NCI-H187 (cell line): ENCODE measurements at places on chromosomes 3 and 15.

GRCh38 chr3:194395778-194396538, 3.1 kb downstream of the GP5 start:
- DNase-seq, result no peak

GRCh38 chr3:105885256-105885655, 16.4 kb upstream of the CBLB start:
- no peak for DNase-seq

GRCh38 chr3:45333549-45333948, 54.8 kb upstream of the LARS2 start:
- no peak for DNase-seq

GRCh38 chr3:54714035-54714434, 213.8 kb downstream of the LRTM1 start:
- no peak for DNase-seq

- DNase-seq, result no peak
Observed at GRCh38 chr15:62257996-62258521, 93.0 kb upstream of the C2CD4B start.

DNA sequence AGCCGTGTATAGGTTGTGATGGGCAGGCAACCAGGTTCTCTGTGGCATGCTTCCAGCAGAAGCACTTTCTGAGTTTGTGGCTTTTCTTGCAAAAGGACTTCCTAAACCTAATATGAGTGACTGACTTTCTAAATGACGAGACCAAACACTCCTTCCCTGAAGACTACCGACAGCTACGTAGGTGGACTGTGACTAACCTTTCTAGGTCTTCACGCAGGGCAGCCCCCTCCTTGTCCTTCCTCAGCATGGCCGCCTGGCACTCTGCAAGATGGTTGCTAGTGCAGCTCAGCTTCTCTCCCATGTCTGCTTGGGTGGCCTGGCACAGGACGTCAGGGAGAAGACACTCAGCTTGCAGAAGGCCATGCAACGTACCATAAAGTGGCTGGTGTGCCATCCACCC, 20.9 kb downstream of the CXCR6 start:
- no peak for DNase-seq

DNA sequence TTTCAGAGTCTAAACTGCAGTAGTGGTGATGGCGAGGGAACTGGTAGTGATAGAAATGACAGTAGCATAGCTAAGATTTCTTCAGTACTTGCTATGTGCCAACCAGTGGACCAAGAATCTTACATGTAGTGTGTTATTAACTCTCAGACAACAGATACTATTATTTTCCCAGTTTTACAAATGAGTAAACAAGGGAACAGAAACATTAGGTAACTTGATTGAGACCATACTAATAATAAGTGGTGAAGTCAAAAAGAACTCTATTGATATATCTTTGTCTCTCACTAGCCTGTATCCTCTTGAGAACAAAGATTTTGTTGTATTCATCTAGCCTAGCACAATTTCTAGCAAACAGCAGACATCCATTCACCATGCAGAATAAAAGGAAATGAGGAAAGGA, 250.1 kb downstream of the ZBTB20 start:
- DNase-seq, result no peak

DNA sequence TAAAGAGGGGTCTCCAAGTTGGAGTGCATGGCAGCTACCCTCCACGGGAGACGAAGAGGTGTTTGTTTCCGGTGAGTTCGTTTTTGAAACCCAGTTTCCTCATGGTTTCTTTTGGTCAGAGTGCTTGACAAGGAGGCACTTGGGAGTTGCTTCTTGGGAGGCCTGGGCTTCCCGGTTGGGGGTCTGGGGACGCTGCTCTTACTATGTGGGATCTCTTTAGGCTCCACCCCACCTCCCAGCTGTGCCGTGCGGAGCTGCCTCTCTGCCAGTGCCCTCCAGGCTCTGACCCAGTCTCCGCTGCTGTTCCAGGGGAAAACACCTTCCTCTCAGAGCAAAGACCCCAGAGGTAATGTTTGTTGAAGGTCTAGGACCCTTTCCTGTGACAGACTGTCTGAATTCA, 29.6 kb downstream of the KIF7 start:
- DNase-seq, result no peak

DNA sequence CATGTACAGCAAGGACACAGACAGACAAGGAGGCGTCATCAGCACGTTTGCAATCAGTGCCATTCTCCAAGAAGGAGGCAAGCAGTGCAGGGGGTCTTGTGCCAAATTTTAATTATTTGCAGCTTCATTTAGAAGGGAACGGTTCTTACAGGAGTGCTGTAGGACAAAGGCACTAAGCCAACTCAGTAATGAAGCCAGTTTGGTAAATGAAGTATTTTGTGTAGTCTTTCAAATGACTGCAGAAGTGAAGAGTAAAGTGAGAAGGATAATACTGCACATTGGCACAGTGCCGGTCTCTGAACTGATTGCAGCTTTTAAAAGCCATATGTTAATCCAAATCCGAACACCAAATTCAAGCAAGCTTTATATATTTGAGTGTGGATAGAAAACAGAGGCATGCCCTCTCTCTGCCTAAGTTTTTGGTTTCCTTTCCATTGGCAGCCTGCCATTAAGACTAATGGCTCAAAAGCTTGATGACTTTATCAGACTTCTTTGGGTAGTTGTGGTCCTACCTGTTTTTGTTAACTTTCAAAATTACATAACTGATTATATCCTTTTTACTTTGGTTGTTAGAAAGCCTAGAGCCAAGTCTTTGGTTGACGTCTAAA, 101.3 kb downstream of the SENP2 start:
- no peak for DNase-seq

- no peak for DNase-seq
Observed at GRCh38 chr3:58647381-58648141, 19.0 kb downstream of the FAM3D start.

DNA sequence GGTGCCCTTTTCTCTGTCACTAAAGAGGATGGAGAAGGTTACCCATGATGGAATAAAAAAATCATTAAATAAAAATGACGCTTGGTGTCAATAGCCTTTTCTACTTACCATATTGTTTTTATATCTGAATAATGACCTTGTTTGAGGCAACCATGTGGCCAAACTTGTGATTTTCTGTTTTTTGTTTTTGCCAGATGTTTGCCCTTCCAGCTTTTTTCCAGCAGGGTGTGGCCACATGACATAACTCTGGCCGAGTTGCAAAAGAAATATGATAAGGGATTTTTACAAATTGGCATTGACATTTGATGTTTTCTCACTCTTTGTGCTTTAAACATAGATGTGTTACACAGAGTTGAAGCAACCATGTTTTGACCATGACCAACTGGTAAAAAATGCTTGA, 39.7 kb upstream of the EPHA3 start:
- DNase-seq, result no peak

DNA sequence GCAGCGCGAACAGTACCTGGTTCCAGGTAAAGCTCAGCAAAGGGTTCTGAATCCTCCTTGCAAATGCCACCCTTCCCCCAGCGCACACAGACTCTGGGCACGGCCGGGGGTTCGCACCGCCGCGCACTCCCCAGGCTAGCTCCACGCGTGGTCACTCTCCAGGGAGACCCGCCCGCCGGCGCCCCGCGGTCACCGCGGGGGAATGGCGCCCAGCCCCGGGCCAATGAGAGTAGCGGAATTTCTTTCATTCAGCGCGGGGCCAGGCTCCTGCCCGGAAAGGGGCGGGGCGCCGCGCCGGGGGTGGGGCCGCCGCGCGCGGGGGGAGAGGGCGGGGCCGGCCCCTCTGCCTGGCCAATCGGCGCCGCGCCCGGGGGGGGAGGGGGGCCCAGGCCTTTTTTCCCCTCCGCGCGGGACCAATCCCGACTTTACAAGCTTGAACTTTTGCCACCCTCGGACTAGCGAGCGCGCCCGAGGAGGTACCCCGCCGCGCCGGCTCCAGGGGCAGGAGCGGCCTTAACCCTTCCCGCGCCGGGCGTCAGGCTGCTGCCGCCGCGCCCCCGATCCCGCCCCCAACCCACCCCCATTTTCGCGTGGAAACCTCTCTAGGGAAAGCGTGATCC, 1.1 kb upstream of the SMAD6 start:
- peak; percentile 71 for DNase-seq

- DNase-seq, result no peak
Observed at GRCh38 chr3:17431004-17431403, 311.4 kb downstream of the TBC1D5 start.

GRCh38 chr3:62132027-62132602, 241.2 kb downstream of the FEZF2 start:
- DNase-seq, result no peak
